Large intestine (tissue), 12 donors: ENCODE measurements at places on chromosomes 5 and 9. TPM values are rescaled to one million over a fixed set of nuclear protein-coding genes. Genes with fewer than 3 reads are reported as not detected.
A peak's percentile ranks its signal among the peaks of the same experiment; 100 is the strongest.

GRCh38 chr9:81292056-81292805 lies 397.1 kb downstream of the TLE1 start:
- DNase-seq = no peak
- H3K4me1 ChIP-seq = no peaks in the 10 kb centered on the region
- no peaks in the 10 kb centered on the region for H3K27me3 ChIP-seq
- no peak overlapping the region for H3K27ac ChIP-seq
- no peaks in the 10 kb centered on the region for H3K36me3 ChIP-seq
- no peak overlapping the region for H3K4me3 ChIP-seq

DNA sequence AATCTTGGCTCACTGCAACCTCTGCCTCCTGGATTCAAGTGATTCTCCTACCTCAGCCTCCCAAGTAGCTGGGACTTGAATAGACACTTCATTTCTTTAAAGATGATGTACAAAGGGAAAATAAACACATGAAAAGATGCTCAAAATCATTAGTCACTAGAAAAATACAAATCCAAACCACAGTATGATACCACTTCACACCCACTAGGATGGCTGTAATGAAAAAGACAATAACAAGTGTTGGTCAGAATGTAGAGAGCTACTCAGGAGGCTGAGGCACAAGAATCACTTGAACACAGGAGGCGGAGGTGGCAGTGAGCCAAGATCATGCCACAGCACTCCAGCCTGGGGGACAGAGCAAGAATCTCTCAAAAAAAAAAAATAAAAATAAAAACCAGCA lies 13.0 kb downstream of the F2RL2 start:
- DNase-seq = no peak
- no peaks in the 10 kb centered on the region for H3K27me3 ChIP-seq
- H3K27ac ChIP-seq = no peak overlapping the region
- peaks cover 3% of the 10 kb centered on the region for H3K36me3 ChIP-seq
- no peak overlapping the region for H3K4me3 ChIP-seq

- H3K27me3 ChIP-seq = no peaks in the 10 kb centered on the region
- peak overlapping the region; percentile 71 for H3K4me3 ChIP-seq
- H3K27ac ChIP-seq = peak overlapping the region; percentile 95
- peaks cover 8% of the 10 kb centered on the region for H3K36me3 ChIP-seq
- H3K4me1 ChIP-seq = peaks cover 70% of the 10 kb centered on the region
Observed at GRCh38 chr5:134507452-134507851, 18.0 kb upstream of the JADE2 start.

DNA sequence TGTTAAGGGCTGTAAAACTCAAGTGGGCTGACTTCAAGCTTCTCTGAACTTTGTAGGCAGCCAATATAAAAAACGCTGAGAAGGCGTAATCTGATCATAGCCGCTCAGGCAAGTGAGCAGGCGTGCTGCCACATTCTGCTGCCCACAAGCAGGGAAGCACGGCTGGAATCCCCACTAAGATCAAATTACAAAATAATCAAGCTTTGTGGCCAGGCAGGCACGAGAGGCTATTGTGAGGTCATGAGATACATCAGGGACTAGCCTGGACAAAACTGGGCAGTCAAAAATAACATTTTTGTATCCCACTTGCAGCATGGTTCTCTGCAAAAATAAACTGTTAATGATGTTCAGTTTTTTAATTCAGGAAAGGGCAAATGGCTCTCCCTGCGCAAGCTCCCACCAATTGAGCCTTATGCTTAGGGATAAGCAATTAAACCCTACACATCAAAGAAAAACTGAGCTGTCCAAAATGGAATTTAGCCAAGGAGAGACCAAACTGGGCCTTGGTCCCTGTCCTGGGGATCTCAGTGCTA lies 64.0 kb downstream of the POU5F2 start:
- no peaks in the 10 kb centered on the region for H3K36me3 ChIP-seq
- H3K4me1 ChIP-seq = no peaks in the 10 kb centered on the region
- peak; percentile 16 for DNase-seq
- H3K4me3 ChIP-seq = no peak overlapping the region

DNA sequence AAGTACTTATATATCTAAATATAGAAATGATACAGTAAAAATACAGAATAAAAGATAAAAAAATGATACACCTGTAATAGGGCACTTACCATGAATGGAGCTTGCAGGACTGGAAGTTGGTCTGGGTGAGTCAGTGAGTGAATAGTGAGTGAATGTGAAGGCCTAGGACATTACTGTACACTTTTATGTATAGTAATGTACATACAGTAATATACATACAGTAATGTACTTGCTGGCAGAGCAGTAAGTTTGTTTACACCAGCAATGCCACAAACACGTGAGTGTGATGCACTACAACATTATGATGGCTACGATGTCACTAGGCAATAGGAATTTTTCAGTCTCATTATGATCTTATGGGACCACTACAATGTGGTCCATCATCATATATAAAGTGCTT lies 34.2 kb downstream of the SUSD1 start:
- H3K36me3 ChIP-seq = peaks cover 22% of the 10 kb centered on the region
- no peak overlapping the region for H3K4me3 ChIP-seq
- no peaks in the 10 kb centered on the region for H3K27me3 ChIP-seq

DNA sequence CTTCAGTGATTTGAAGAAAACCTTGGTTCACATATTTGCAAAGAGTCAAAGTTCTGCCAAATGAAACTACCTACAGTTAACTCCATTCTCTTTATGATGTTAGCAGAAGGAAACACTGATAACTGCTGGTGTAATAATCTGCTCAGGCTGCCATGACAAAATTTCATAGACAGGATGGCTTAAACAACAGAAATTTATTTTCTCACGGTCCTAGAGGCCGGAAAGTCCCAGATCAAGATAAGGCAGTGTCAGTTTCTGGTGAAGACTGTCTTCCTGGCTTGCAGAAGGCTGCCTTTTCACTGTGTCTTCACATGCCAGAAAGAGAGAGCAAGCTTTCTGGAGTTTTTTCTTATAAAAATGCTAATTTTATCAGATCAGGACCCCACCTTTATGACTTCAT lies 102.4 kb upstream of the PARP8 start:
- H3K4me1 ChIP-seq = no peaks in the 10 kb centered on the region
- no peaks in the 10 kb centered on the region for H3K36me3 ChIP-seq
- H3K27me3 ChIP-seq = no peaks in the 10 kb centered on the region
- no peak overlapping the region for H3K27ac ChIP-seq
- H3K4me3 ChIP-seq = no peak overlapping the region

- DNase-seq = no peak
- no peaks in the 10 kb centered on the region for H3K4me1 ChIP-seq
- H3K27me3 ChIP-seq = no peaks in the 10 kb centered on the region
- H3K4me3 ChIP-seq = no peak overlapping the region
Observed at GRCh38 chr9:131146186-131146585, 20.8 kb downstream of the NUP214 start.

- DNase-seq = no peak
- H3K36me3 ChIP-seq = no peaks in the 10 kb centered on the region
- peaks cover 5% of the 10 kb centered on the region for H3K4me1 ChIP-seq
- no peak overlapping the region for H3K27ac ChIP-seq
- H3K27me3 ChIP-seq = no peaks in the 10 kb centered on the region
- no peak overlapping the region for H3K4me3 ChIP-seq
Observed at GRCh38 chr5:39195198-39195826, 24.1 kb downstream of the FYB1 start.

DNA sequence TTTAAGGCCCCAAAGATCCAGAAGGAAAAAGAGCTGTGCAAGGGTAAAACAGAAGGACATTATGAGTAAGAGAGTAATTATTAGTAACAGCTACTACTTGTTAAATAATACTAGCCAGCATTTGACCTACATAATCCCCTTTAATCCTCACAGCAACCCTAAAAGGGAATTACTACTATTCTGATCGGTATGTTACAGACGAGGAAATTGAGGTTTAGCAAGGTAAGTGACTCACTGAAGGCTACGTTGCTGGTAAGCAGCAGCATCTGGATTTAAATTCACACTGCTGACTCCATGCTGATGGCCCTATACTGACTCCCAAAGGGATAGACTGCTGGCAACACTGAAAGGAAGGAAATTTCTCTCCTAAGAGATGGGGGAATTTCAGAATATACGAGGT lies 3.7 kb upstream of the FSD1L start:
- no peak for DNase-seq
- H3K4me1 ChIP-seq = peaks cover 5% of the 10 kb centered on the region
- no peak overlapping the region for H3K27ac ChIP-seq
- H3K27me3 ChIP-seq = no peaks in the 10 kb centered on the region

- no peaks in the 10 kb centered on the region for H3K27me3 ChIP-seq
- H3K27ac ChIP-seq = no peak overlapping the region
- H3K36me3 ChIP-seq = peaks cover 63% of the 10 kb centered on the region
- DNase-seq = no peak
- H3K4me1 ChIP-seq = no peaks in the 10 kb centered on the region
- H3K4me3 ChIP-seq = no peak overlapping the region
Observed at GRCh38 chr5:177271113-177271512, 32.4 kb downstream of the RAB24 start.

DNA sequence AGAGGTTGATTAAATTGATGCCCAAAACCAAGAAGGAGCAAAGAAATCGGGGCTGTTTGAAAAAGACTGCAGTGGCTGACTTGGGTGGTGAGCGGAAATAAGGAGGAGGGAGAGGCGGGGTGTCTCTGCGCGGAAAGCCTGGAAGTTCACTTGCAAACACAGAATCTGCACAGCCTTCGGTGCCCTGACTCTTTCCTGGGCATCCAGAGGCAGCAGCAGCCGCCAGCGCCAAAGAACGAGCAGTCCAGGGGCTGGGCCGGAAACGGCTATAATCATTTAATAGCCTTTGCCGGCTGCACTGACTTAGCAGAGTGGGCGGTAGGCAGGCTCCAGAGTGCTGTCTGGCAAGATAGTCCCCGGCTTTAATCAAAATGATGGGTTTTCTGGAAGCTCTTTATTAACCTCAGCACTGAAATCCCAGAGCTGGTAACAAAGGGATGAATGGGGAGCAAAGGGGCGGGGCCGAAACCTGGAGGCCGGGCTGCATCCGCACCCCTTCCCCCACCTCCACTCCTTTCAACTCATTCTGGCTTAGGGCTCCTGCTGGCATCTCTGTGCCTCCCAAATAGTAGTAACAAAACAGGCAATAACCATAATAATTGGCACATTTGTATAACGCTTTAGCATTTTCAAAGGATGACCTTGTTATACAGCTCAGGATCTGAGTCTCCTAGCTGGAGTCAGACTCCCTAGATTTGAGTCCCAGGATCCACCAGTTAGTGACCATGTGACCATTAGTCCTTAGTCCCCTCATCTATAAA lies 35.7 kb downstream of the PCDHAC2 start:
- H3K4me3 ChIP-seq = no peak overlapping the region
- H3K27me3 ChIP-seq = peaks cover 14% of the 10 kb centered on the region
- no peaks in the 10 kb centered on the region for H3K4me1 ChIP-seq
- peak; percentile 17 for DNase-seq
- H3K36me3 ChIP-seq = no peaks in the 10 kb centered on the region

DNA sequence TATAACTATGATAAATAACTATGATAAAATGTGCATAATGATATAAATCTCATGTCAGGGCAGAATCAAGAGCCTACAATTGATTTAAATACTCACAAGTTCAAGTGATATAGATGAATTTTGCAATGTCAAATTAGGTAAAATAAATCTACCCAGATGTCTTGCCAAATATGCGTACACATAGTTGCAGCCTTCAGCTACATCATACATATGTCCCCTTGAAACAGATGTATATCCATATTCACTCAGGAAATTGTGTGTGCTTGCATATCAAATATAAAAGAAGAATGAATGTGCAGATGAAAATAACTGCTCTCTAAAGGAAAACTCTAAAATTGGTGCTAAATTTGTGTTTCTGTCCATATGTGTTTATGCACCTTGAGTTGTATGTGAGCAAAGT lies 130.7 kb downstream of the CDH12 start:
- no peaks in the 10 kb centered on the region for H3K36me3 ChIP-seq
- no peaks in the 10 kb centered on the region for H3K4me1 ChIP-seq
- no peak overlapping the region for H3K27ac ChIP-seq
- no peaks in the 10 kb centered on the region for H3K27me3 ChIP-seq

GRCh38 chr9:37745970-37746369 lies 7.6 kb upstream of the TRMT10B start:
- DNase-seq = no peak
- no peaks in the 10 kb centered on the region for H3K4me1 ChIP-seq
- H3K4me3 ChIP-seq = no peak overlapping the region
- no peaks in the 10 kb centered on the region for H3K36me3 ChIP-seq
- H3K27ac ChIP-seq = no peak overlapping the region
- H3K27me3 ChIP-seq = peaks cover 3% of the 10 kb centered on the region

DNA sequence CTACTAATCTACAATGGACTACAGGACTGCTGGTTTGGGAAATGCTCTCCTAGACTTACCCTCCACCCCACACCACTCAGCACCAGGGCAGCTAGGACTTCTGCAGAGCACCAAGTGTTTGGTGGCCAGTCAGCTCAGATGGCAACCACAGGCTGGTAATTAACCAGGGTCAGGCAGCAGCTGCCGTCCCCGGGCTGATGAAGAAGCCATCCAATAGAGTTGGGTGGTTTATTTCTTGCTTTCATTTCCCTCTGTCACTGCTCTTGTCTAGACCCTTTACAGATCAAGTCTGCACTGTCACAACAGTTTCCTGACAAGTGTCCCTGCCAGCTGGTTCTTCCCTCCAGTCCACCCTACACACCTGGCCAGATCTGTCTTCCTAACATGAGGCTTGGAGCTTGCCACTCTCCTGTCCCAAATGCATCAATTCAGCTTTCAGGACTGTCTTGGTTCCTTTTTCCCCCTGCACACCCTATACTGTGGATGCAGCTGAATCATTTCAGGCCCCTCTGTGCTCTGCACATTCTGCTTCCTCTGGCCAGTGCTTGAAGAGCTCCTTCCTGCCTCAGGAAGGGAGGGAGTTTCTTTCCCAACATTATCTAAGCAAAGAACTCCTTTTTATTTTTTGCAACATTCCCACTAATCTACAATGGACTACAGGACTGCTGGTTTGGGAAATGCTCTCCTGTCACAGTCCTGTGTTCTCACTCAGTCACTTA lies 30.2 kb upstream of the HSPA9 start:
- H3K36me3 ChIP-seq = no peaks in the 10 kb centered on the region
- no peak overlapping the region for H3K27ac ChIP-seq
- peaks cover 5% of the 10 kb centered on the region for H3K4me1 ChIP-seq

DNA sequence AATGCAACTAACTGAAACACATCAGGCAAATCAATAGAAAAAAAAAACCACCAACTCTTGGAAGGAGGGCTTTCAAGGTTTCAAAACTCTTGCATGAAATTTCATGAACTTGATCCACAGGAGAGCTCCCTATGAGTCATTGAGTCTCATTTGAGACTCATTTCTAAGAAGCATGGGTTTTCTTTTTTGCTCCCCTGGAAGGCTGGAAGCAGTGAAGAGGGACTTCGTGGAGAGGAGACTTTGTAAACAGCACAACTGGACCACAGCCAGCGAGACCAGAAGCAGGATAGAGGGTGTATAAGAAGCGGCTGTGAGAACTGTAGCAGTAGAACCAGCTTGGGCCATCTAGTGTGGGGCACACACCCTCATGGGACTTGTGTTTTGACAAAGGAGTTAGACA lies 41.2 kb upstream of the RAPGEF1 start:
- H3K4me1 ChIP-seq = no peaks in the 10 kb centered on the region
- H3K4me3 ChIP-seq = no peak overlapping the region
- no peaks in the 10 kb centered on the region for H3K36me3 ChIP-seq
- no peaks in the 10 kb centered on the region for H3K27me3 ChIP-seq

GRCh38 chr5:58760222-58760621 lies 177.3 kb downstream of the RAB3C start:
- no peaks in the 10 kb centered on the region for H3K27me3 ChIP-seq
- no peak for DNase-seq
- H3K27ac ChIP-seq = no peak overlapping the region
- H3K4me3 ChIP-seq = no peak overlapping the region

Gene BRINP1
- polyA plus RNA-seq = 0.67 TPM

Gene GDF9
- 0.51 TPM for polyA plus RNA-seq

Gene SHISAL2B
- polyA plus RNA-seq = 0.06 TPM

Gene INSYN2B
- polyA plus RNA-seq = 0.34 TPM

Gene IL7R
- 9.9 TPM for polyA plus RNA-seq

Gene REEP5
- 73.6 TPM for polyA plus RNA-seq

Gene GABRP
- 0.13 TPM for polyA plus RNA-seq

Gene SLC23A1
- polyA plus RNA-seq = 49.8 TPM

Gene SREK1IP1
- polyA plus RNA-seq = 14.7 TPM
